Non-pigmented ciliary epithelial cell (primary cell): ENCODE measurements at places on chromosomes 5 and 9.

DNA sequence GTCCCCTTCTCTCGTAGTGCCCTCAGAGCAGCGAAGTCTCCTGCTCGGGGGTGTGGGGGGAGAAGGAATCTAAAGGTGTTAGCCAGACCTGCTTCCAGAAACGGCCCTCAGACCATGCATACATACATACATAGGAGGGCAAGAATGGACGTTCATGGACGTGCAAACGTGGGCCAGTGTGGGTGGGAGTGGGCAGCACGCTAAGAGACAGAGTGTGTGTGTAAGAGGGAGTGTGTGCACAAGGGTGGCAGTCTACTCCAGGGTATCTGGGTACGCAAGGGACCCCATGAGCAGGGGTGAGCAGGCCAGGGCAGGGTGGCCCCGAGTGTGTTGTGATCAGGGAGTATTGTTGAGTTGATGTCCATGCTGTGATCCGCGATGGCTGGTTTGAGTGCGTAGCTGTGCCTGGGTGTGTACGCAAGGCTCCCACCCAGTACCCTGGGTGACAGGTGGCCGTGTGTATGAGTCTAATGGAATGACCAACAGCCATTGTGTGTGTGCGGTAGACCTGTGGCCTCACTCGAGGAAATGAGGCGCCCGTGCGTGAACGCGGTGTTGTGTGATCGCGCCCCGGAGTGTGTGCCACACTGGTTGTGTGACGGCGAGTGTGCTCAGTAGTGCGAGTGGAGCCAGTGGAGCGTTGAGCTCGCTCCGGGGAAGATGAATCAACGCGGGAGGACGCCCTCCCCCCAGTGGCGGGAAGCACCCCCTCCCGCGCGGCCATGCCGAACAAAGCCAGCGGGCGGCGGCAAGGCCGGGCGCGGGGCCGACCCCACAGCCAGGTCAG, 826 bp downstream of the GPRIN1 start:
- DNase-seq: no peak

DNA sequence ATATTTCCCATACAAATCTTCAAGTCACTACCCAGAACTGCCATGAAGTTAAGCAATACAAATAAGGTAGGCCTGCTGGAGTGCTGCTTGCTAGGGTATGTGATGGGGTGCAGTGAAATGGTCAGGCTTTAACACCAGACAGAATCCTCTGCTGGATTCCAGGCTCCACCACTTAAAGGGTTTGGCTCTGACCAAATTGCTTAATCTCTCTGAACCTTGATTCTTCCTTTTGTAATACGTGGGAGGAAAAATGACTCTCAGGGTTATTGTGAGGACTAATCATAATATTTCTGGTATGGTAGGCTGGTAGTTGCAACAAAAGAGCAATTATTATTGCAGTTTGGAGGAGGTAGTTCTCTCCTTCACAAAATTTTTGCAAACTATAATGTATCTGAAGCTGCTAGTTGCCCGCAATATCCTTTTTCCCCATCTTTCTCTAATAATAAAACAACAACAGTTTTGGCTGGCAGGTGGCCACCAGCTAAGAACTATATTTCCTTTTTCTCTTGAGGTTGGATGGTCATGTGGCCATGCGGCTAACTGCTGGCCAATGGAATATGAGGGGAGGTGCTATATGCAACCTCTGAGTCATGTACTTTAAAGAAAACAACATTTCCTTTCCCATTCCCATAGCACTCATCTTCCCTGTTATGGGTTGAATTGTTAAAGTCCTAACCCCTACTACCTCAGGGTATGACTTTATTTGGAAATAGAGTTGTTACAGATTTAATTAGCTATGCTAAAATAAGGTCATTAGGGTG, 44.1 kb downstream of the CCL28 start:
- no peak for DNase-seq

DNA sequence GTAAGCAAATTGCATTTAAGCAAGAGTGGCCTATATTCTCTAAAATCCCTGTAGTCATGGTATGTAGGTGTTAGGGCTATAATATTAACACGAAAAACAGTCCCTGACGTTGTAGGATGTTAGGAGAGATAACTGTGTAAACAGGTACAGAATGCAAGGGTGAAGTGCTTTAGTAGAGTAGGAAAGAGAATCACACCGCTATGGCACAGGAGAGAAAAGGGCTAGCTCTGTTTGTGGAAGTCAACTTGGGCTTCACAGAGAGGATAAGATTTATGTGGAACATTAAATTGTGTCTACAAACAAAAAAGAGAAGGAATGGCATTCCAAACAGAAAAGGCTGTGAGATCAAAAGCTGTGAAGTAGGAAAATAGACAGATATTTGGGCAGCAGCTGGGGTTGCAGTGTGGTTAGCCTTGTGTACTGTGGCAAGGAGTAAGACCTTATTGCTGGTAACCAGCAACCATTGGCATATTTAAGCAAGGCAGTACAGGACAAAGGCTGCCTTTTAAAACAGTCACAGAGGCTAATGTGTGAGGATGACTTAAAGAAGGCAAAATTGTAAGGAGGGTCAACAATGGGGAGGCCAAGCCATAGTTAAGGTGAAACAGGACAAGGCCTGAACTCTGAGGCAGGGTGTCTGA, 337.5 kb upstream of the ADAMTSL1 start:
- no peak for DNase-seq

DNA sequence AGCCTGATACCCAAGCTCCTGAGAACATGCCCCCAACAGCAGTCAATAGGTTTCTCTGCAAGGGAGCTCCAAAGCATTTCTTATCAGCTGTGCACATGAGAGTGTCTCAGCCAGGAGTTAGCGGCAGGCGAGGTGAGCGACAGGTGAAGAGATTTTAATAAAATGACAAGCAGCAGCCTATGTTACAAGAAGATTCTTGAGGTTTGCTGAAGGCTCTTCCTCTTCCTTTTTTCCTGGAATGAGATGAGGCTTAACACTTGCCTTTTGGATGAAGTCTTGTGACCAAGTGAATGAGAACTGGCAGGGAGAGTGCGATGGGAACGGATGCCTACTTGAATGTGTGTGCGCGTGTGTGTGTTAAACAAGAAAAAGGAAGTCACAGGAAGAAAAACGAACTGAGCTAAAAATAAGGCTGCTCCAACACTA, 76.1 kb downstream of the SHB start:
- no peak for DNase-seq

DNA sequence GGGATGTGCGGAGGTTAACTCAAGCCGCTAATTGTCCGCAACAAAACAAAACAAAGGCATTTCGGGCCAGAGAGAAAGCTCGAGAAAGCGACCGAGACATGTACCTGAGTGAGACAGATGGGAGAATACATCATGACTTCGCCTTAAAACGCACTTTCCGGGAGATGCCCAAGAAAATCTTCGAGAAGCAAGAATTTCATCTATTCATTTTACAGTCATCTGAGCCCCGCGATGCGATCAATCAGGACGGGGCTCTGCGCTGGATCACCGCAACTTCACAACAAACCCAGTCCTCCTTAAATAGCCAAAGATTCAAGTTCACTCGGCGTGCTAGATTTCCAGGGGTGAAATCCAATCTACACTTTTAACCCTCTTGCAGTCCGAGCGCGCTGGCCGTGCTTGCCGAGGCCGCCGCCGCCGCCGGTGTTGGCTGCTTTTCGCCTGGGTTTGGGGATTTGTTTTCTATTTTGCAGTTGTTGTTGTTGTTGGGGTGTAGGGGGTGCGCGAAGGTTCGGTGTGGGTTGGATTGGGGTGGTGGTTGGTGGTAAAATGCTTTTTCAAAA, 482 bp downstream of the NFIB start:
- DNase-seq: no peak

GRCh38 chr5:144142824-144143162, 27.7 kb downstream of the YIPF5 start:
- DNase-seq: no peak

- no peak for DNase-seq
Observed at GRCh38 chr5:169050636-169051035, 250.3 kb downstream of the SLIT3 start.

GRCh38 chr5:12292610-12293204, 388.5 kb upstream of the CTNND2 start:
- no peak for DNase-seq

GRCh38 chr5:79436821-79437220, 77.1 kb downstream of the HOMER1 start:
- no peak for DNase-seq

GRCh38 chr5:8376478-8376877, 507.5 kb downstream of the MTRR start:
- no peak for DNase-seq

GRCh38 chr9:33158843-33159776, 8.0 kb downstream of the B4GALT1 start:
- no peak for DNase-seq

DNA sequence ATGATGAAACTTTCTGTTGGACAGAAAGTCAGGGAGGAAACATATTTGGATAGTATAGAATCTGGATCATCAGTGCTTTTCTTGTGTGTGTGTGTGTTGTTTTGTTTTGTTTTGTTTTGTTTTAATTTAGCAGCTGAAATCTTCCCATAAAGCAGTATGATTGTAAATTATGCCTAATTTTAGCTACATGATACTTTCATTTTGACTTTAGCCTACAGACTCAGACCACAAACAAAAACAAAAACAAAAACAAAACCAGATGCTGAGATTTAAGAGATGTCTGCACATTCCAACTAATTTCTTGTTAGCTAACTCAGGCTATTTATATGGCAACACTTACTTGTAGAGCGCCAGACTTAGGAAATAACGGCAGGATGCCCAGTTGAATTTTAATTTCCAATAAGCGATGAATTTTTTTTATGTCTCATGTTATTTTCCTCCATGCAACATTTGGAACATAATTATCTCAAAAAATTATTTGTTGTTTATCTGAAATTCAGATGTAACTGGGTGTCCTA, 119.5 kb upstream of the TRPC7 start:
- no peak for DNase-seq

DNA sequence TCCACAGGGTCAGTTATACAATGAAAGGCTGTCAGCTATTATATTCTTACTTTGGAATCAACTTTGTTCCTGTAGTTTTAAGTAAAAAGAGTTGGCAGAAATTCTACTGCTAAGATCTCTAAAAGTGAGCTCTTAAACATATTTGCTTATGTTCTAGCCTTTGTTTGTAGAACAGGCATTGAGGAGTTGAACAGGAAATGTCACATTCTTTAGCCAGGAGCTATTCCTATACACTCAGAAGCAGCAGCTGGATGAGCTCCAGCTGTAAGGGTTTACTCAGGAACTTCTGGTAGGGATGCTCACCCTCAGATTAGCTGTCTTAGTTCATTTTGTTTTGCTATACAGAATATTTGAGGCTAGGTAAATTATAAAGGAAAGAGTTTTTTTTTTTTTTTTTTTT, 22.4 kb upstream of the SPINK14 start:
- peak; percentile 37 for DNase-seq

- no peak for DNase-seq
Observed at GRCh38 chr5:14337593-14337992, 194.5 kb downstream of the TRIO start.

GRCh38 chr5:39761199-39761950, 336.6 kb upstream of the DAB2 start:
- DNase-seq: no peak

DNA sequence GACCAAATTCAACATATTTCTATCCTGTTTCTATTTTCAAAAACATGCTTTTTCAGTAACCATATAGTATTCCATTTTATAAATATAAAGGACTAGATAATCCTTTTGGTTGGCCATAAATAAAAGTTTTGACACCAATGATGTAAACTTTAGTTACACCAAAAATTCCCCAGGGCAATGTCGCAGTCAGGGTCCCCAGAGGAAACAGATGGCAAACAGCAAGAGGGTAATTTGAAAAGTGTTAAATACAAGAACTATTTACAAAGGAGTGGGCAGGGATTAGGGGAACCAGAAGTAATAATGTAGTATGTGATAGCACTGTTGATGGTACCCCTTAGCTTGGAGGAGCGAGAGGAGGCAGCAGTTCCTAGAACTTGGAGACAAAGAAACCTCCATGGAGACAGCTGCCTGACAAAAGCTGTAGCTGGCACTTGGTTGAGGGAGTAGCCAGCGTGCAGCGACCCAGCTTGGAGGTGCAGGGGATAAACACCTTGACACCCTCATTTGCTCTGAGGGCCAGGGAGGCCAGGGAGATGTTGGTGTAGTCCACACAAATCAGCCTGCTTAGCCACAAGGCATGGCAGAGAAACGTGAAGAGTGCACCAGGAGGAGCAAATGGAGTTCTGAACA, 18.3 kb upstream of the MSANTD3 start:
- DNase-seq: no peak

DNA sequence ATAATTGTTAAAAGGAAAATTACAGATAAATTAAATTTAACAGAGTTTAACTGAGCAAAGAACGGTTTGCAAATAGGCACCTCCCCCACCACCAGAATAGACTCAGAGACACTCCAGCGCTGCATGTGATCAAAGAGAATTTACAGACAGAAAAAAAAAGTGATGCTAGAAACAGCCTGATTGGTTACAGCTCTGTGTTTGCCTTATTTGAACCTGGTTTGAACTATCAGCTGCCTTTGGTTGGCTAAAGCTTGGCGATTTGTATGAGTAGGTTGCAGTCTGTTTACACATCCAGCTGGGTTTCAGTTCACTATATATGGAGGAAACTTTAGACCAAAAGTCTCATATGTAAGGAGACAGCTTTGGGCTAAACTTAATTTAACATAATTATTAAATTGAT, 249.1 kb downstream of the ENC1 start:
- no peak for DNase-seq

DNA sequence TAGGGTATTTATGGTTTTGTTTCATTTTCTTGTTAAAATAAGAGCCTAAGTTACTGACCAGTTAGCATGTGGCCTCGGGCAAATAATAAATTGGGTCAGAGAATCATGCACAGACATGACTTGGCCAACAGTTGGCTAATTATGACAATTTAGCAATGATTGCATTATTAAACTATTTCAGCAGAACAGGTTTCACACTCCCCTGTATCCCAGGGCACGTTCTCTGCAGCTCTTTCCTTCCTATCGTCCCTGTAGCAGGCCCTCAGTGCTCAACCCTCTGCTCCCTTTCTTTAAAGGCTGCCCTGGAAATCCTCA, 167.9 kb downstream of the TSSK1B start:
- DNase-seq: no peak

DNA sequence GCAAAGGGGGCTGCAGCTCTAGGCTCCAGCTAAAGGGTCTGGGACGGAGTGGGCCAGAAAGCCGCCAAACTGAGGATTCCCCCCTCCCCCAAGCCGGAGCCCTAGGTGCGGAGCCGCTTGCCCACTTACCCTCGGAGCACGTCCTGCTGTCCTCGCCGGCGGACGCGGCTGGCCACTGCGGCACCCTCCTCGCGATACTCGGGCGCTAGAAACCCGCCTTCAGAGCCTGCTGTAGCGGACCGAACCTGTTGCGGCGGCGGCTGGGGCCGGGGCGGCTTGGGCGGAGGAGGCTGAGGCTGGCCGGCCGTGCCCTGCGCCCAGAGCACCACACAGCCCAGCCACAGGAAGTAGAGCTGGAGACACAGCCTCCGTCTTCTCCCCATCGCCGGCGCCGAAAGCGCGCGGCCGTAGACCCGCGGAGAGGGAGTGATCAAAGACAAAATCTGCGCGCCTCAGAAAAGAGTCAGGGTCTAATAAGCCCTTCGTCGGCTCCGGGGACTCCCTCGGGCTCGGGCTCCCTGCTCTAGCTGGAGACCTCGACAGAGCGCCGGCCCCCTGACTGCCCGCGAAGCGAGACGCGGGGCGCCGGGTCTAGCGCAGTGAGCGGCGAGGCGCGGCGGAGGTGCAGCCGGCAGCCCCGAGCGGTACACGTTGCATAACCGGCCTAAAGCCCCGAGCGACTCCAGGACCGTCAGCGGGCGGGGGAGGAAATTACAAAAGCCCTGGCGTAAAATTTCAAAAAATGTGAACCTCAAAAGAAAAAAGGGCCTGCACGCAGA, 635 bp downstream of the FBN2 start:
- DNase-seq: no peak

- no peak for DNase-seq
Observed at GRCh38 chr5:179114756-179115155, 54.6 kb downstream of the ZNF354C start.
